ENCODE measurements at places on chromosomes 4 and X. TPM values are rescaled to one million over a fixed set of nuclear protein-coding genes. Genes with fewer than 3 reads are reported as not detected.

DNA sequence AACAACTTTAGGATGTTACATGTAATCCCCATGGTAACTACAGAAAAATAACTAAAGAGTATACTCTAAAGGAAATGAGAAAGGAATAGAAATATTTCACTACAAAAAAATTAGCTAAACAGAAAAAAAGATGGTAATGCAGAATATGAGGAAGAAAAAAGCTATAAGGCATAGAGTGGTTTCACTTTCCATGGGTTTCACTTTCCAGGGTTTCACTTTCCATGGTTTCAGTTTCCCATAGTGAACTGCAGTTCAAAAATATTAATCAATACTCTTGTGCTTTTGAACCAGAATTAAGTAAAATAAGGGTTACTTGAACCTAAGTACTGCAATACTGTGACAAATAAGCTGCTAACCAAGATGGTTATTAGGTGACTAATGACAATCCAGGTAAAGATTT lies 42.0 kb downstream of the NPFFR2 start:
- no peak for DNase-seq

DNA sequence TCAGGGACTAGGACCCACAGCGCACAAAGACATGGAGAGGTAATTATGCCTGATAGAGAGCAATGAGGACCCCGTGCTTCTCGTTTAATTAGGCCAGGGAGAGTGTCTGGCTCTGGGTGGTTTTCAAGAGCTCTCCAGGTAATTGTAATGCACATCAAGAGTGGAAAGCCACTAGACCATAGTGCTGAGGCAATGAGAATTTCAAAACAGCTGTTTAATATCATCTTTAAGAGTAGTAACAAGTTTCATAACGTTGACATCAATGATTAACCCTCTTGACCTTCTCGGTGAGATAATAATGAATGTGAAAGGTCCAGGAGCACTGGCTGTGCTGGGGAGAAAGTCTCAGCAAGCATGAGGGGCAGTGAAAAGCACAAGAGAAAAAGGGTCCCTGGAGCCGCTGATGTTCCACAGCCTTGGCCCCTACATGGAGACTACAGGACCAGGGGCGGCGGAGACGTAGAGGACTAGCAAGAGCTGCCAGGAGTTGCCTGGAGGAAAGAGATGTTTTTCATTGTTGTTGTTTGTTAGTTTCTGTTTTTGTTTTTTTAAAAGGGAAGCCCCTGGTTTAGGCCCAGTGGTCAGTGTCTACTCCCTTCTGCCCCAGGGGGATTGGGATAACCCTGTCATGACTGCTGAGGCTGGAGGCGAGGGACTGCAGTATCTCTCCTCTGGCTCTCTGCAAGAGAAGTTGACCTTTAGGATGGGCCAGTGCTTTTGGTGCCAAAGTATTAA lies 14.8 kb upstream of the CXCR3 start:
- no peak for DNase-seq

DNA sequence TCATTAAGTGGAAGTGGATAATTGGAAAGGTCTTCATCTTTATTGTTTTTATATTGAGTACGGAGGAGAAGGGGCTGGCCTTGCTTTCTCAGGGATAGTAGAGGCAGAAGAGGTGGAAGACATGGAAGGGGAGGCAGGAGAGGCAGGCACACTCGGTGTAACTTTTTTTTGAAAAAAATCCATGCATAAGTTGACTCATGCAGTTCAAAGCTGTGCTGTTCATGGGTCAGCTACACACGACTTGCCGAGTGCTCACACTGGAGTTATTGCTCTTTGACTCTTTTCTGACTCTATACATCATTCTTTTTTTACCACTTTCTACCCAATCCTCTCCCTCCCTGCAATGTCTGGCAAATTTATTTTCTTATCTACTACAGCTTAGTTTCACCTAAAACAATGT lies 158.3 kb upstream of the AADAT start:
- no peak for DNase-seq

DNA sequence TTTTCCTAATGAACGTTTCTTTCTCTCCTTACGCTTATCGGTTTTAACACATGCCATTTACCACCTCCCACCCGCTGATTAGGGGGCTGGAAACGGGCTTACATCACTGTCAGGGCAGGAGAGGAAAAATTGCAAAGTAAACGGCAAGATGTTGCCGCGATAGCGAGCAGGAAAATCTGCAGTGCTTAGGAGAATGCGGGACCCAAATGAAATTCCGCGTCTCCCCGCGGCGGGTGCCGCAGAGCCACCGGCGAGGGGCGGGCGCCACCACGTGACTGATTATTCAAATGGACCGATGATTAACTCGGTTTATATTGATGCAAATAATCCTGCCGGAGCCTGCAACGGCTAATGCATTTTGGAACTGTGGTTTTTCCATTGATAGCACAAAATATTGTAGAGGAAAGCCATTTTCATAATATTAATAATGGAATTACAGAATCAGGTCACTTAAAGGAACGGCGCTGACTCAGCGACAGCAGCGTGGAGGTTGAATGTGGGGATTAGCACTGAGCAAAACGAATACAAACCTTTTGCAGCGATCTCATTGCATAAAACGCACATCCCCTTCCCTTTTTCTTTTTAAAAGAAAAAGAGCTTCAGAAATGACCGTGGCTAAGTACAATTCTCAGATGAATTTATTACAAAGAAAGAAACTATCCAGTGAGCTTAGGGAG lies 224.2 kb downstream of the STIM2 start:
- DNase-seq = no peak

- DNase-seq = no peak
These were observed 11.1 kb downstream of the ACSL1 start for GRCh38 chr4:184814686-184815045.

DNA sequence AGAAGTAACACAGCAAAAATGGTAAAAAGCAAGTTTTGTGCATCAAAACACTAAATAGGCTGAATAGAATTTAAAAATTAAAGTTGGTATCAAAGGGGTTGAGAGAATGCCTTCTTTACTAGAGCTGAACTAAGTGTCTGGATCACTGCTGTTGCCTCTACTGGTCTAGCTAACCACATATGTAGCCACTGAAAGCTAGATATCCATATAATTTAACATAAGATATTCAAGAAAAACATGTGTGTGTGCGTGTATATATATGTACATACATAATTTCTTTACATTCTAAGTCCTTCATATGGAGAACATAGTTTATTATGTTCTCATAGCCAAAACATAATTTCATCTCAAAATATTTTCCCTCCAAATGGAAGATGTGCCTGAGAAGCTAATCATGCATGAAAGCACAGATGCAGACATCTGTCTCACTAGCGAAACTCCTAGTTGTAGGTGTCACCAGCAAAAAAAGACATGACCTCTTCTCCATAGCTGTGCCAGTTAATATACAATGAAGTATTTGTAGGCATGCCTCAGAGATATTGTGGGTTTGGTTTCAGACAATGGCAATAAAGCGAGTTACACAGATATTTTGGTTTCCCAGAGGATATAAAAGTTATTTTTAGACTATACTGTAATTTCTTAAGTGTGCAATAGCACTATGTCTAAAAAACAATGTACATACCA lies 47.3 kb downstream of the PDE5A start:
- DNase-seq = no peak

DNA sequence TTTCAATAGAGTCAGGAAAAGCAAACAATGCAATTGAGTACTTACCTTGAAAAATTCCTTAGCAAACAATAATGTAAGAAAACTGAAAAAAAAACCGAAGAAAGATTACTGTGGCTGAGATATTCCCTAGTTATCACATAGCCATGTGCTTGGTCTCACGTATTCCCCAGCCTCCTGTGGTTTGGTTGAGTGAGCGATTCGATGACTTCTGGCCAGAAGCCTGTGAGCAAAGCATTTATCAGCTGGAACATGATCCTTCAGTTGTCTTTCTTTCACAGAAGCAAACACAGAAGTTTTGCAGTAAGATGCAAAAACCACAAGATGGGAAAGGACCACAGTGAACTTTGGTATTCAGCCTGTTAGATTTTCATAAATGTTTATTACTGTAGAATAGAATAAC lies 1754.3 kb upstream of the AGA start:
- no peak for DNase-seq

- no peak for DNase-seq
These were observed 61.0 kb upstream of the SMIM10 start for GRCh38 chrX:134929808-134930207.

- DNase-seq = no peak
These were observed 79.2 kb upstream of the CLCN4 start for GRCh38 chrX:10077425-10078188.

DNA sequence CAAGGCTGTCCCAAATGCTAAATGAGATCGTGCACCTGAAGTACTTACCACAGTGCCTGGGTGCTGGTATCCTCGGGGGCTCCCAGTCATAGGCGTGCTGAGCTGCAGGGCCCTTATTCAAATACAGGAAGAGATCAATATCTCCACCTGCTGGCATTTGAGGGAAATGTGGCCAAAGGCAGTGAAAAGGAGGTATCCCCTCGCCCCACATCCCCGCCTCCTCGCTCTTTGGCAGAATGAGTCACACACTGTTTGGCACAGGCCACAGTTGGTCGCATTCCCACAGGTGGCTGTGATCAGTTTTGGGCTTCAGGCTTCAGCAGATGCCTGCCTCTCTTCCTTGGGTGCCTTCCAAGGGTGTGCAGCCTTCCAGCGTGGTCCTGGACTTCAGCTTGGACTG lies 28.4 kb downstream of the ZNF185 start:
- DNase-seq = peak; percentile 20

DNA sequence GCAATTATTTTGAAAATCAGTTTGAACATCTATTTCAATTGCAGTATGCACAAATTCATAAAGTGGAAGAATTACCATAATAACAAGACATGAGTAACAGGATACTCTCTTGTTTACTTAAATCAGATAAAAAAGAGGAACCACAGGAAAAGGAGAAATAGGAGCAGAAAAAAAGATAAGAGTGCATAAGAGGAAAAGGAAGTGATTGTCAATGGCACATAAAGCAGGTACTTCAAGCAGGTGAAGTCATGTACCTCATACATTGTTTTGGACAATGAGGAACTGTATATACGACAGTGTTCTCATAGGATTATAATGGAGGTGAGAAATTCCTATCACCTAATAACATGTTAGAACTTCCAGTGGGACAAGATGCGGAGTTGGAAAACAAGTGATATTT lies 334.5 kb upstream of the PCDH7 start:
- no peak for DNase-seq

DNA sequence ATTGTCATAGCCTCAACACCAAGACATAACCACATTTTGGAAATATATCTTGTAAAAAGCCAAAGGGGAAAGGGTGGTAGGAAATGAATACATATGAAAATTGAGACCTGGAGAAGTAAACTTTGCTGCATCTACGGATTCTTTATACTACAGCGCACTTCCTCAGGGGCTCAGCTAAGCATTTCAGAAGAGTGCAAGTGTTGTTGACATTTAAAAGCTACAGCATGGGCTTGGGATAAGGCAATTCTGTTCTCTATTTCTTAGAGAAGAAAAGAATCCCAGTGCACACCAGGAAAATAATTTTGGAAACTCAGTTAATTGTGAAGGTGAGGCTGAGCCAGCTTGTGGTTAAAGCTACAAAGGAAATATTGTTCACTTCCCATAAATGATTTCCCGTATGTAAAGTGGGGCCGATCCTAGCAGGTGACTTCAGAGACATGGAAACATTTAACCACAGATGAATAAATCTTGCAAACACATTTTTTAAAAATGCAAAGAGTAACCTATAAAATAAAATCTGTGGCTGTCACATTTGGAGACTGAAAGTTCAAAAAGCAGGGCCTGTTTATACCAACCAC lies 12.6 kb upstream of the GBA3 start:
- DNase-seq = no peak

Gene HHIP
- total RNA-seq = 143 TPM

Gene DHRSX
- total RNA-seq = 24.3 TPM

Gene LRP2BP
- total RNA-seq = 0.24 TPM

Gene CCDC120
- 5.7 TPM for total RNA-seq

Gene PNMA6F
- not detected for total RNA-seq

Gene CHRNA9
- total RNA-seq = not detected

Gene ZNF630
- 2.0 TPM for total RNA-seq

Gene HEPH
- 6.5 TPM for total RNA-seq

Gene TMEM33
- total RNA-seq = 53.3 TPM

Gene SLC39A8
- total RNA-seq = 3.5 TPM

Data from glomerular endothelial cell (primary cell).